Stimulated activated CD8-positive, alpha-beta memory T cell treated with anti-CD3 and anti-CD28 coated beads, Interleukin-2, amount 100 ng/mL, for 48 hours (primary cell): ENCODE measurements at places on chromosomes 3 and 15.

GRCh38 chr3:61442696-61443095 is 118.7 kb upstream of the PTPRG start:
- no peak for DNase-seq

GRCh38 chr3:127796045-127796830 is 26.1 kb downstream of the MGLL start:
- no peak for DNase-seq

DNA sequence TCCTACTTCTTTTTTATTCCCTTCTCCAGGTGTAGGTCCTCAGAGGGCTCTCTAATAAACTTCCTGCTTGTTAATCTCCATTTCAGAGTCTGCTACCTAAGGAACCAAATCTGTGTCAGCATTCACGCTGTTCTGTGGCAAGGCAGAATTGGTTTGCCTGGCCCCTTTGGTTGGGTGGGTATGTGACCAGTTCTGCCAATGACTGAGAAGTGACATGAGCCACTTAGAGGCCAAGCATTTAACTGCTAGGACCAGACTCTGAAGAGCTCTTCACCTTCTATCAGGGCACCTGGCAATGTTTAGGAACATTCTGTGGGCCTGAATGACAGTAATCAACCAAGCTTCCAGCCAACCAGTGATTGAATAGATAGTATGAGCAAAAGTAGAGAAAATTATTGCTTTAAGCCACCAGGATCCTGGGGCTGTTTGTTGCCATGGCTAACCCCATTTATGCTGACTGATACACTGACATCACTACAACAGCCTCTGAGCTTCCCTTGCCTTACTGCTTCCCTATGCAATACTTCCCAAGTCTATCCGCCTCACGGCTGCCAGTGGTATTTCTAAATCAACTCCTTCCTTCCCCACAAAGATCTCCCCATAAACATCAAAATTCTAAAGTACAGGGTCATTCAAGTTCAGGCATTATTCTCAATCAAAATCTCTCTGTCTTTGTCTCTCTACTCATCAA is 7.6 kb downstream of the FRMD4B start:
- no peak for DNase-seq

DNA sequence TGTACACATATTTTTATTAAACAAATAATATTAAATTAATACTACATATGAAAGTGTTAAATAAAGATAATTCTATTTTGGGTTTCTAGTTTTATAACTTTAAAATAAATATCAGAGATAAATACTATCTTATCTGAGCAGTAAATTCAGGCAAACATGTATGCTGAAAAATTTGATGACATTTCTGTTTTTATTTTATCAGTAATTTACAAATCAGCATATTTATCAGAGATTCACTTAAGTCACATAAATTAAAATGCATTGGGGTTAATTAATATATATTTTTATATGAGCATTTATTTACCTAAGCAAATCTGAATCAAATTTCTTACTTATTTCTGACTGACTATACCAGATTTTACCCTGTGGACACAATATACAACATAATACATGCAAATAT is 1499.8 kb downstream of the OTOL1 start:
- DNase-seq = no peak

- DNase-seq = no peak
Observed at GRCh38 chr3:63966871-63967270, 54.7 kb upstream of the SCAANT1 start.

GRCh38 chr15:33126559-33127290 is 67.8 kb downstream of the FMN1 start:
- DNase-seq = peak; percentile 33

GRCh38 chr3:73509066-73509465 is 115.7 kb downstream of the PDZRN3 start:
- DNase-seq = no peak

- DNase-seq = no peak
Observed at GRCh38 chr3:156750191-156750873, 75.8 kb upstream of the LEKR1 start.

- DNase-seq = no peak
Observed at GRCh38 chr3:151468284-151468917, 7.5 kb upstream of the IGSF10 start.

GRCh38 chr3:126960604-126960995 is 22.3 kb upstream of the PLXNA1 start:
- DNase-seq = no peak

- DNase-seq = no peak
Observed at GRCh38 chr15:65558336-65558735, 28.1 kb downstream of the HACD3 start.

DNA sequence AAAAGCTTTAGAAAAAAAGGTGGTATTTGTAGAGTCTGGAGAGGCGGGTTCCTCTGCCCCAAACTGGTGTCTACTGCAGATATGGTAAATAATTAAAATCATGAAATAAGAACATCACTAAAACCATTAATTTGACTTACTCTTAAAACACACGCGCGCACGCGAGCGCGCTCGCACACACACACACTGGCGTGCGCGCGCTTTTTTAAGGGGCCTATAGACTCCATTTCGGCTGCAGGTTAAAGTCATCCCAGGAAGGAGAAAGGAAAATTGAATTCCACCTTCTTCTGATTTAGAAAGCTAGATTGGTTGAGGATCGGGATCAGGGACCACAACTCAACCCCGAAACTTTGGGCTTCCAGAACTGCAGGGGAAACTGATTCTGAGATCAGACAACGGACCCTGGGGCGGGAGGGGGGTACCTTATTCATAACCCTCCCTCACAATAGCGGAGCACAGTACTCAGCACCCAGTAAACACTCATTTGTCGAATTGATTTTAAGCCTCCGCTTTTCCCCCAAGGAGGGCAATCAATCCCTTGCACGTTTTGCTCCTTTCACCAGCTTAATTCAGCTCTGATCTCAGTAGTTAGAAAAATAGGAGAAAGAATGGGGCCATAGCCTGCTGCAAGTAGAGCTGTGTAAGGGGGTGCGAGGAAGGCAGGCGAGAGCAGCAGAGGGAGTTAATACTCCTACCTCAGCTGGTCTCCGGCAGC is 509 bp upstream of the LRRC3B start:
- no peak for DNase-seq

GRCh38 chr3:42608581-42608980 is 8.1 kb downstream of the NKTR start:
- DNase-seq = no peak

DNA sequence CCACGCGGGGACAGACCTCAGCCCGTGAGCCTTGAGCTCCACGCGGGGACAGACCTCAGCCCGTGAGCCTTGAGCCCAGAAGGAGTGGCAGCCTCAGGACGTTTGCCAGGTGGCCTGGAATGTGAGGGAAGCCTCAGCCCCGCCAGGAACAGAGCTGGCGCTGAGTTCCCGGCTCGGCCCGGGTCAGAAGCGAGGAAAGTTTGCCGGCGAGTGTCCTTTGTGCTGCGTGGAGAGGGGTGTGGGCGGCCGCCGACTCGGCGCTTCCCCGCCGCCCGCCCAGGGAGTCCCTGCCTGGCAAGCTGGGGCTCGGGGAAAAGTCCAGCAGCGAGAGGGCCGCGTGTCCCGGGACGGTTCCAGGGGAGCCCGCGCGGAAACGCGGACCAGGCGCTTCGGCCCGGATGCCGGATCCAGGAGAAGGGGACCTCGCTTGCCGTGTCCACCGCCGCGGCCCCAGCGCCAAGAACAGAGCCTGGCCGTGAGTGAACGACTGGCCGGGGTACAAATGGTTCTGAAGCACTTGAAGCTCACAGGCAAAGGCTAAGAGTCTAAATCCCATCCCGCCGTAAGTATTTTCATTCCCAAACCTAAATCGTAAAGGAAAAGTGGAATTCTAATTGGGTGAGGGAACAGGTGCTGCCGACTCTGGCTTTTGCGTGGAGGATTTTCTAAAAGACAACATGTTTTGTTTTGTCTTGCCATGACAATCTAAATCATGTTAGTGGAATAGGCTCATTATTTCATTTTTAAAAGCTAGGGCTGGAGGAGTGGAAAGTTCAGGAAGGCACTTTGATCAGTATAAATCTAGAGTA is 1.7 kb downstream of the LRRN1 start:
- no peak for DNase-seq

DNA sequence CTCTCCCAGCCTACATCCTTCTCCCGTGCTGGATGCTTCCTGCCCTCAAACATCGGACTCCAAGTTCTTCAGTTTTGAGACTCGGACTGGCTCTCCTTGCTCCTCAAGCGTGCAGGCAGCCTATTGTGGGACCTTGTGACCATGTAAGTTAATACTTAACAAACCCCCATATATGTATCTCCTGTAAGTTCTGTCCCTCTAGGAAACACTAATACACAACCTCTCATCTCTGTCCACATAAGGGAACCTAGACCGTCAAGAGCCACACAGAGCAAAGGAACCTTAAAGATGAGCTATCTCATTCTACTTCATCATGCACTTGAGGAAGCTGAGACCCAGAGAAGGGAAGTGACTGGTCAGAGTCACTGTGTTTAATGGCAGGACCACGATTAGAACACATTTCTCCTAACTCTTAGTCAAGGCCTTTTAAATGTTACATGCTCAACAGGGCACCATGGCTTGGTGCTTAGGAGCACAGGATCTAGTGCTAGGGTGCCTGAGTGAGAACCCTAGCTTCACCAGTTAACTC is 50.3 kb downstream of the NPTN start:
- DNase-seq = no peak

- no peak for DNase-seq
Observed at GRCh38 chr3:177357352-177358090, 160.2 kb upstream of the TBL1XR1 start.

GRCh38 chr3:43871627-43872245 is 181.0 kb downstream of the ABHD5 start:
- DNase-seq = no peak

- no peak for DNase-seq
Observed at GRCh38 chr3:135918600-135918999, 46.9 kb upstream of the PPP2R3A start.

DNA sequence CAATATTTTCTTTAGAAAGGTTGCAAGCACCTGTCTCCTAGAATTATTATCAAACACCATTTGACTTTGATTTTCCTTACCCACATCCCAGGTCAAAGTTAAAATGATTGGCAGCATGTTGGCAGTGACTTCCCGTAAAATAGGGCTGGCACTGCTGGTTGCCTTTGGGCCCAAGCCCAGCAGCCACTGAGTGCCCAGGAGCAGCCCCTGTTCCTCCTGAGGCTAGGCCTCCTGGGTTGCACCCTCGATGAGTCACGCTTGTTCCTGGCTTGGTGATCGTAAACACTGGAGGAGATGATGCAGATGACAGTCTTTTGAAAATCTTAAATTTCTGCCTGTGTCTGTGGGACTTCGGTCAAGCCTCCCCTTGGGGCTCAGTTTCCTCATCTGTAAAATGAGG is 290.0 kb downstream of the TLE3 start:
- DNase-seq = no peak

GRCh38 chr3:13544293-13544831 is 4.6 kb upstream of the FBLN2 start:
- peak; percentile 62 for DNase-seq

DNA sequence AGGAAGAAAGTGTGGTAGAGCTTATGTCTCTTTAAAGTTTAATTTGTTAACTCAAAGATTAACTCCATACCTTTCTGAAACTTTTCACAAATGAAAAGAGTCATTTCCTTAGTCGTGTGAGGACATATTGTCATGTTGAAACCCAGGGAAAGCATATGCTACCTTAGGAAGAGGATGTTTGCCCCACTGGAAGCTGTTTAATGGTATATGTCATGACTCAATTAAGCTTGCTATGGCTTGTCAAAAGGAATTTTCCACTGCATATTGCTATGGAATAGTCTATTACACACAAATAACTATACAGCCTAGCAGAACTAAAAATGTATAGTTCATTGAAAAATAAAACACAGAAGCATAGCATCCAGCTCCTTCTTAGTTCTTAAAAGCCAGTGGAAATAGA is 69.9 kb downstream of the NSUN3 start:
- no peak for DNase-seq

DNA sequence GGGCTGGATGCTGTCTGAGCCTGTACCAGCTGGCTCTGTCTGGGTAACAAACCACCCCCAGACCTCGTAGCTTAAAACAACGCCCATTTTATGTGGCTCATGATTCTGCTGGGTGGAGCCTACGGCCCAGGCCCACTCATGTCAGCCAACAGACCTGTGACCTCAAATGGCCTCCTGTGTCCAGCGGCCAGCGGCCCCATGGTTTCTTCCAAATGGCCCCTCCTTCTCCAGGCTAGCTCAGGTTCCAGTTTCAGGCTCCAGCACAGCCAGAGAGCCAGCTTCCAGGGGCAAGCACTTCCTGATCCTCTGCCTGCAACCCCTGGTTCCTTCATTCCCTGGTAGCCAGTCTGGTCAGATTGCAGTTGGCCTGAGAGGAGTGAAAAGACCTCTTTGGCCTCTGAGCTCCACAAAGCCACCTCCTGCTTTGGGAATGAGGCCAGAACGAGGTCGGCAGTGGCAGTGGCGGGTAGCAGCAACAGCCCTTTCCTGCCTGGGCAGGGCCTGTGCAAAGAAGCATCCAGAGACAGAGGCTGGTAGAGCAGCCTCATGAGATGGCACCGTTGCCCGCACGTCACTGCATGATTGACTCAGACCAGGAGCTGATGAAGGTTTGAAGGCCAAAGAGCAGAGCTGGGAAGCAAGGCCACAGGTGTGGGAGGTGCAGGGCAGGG is 21.0 kb upstream of the PLXNA1 start:
- DNase-seq = no peak

DNA sequence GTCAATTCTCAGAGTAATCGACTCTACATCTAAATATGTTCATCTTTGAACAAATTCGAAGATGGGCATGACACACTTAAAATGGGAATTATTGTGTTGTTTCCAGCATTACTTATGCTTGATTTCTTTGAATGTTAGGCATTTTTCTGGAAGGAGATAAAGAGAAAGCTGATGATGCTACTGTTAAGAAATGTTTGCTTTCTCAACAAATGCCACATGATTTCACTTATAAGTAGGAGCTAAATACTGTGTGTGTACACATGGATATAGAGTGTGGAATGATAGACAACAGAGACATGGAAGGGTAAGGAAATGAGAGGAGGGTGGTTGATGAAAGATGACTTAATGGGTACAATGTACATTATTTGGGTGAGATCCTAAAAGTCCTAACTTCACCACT is 400.9 kb downstream of the TBL1XR1 start:
- DNase-seq = no peak

- no peak for DNase-seq
Observed at GRCh38 chr3:71673486-71673885, 51.7 kb downstream of the EIF4E3 start.

- no peak for DNase-seq
Observed at GRCh38 chr3:179840985-179841384, 188.1 kb downstream of the USP13 start.

GRCh38 chr15:37134244-37134643 is 33.9 kb upstream of the MEIS2 start:
- DNase-seq = no peak
